ENCODE measurements at places on chromosomes 7 and 10. TPM values are rescaled to one million over a fixed set of nuclear protein-coding genes. Genes with fewer than 3 reads are reported as not detected.
A peak's percentile ranks its signal among the peaks of the same experiment; 100 is the strongest.

GRCh38 chr10:124657806-124658205, 86.4 kb downstream of the FAM53B start:
- no peak overlapping the region for H3K27ac ChIP-seq
- no peaks in the 10 kb centered on the region for H3K27me3 ChIP-seq
- no peak overlapping the region for H3K4me3 ChIP-seq
- no peak for DNase-seq
- H3K36me3 ChIP-seq, result no peaks in the 10 kb centered on the region
- H3K4me1 ChIP-seq, result no peaks in the 10 kb centered on the region

GRCh38 chr10:131086094-131086493, 225.4 kb downstream of the TCERG1L start:
- no peak overlapping the region for H3K27ac ChIP-seq
- DNase-seq, result no peak
- no peak overlapping the region for H3K4me3 ChIP-seq
- H3K4me1 ChIP-seq, result no peaks in the 10 kb centered on the region
- H3K36me3 ChIP-seq, result no peaks in the 10 kb centered on the region

- no peaks in the 10 kb centered on the region for H3K36me3 ChIP-seq
- no peak overlapping the region for H3K4me3 ChIP-seq
- no peaks in the 10 kb centered on the region for H3K27me3 ChIP-seq
- H3K4me1 ChIP-seq, result no peaks in the 10 kb centered on the region
- no peak overlapping the region for H3K27ac ChIP-seq
Observed at GRCh38 chr7:37255327-37255944, 193.2 kb downstream of the ELMO1 start.

The ASAH2 gene
- total RNA-seq, result 2.3 TPM

The DNAJC9 gene
- 12.4 TPM for total RNA-seq

GRCh38 chr7:18356191-18356645, 139.3 kb upstream of the HDAC9 start:
- no peak overlapping the region for H3K4me3 ChIP-seq
- no peaks in the 10 kb centered on the region for H3K36me3 ChIP-seq
- no peak overlapping the region for H3K27ac ChIP-seq
- no peaks in the 10 kb centered on the region for H3K4me1 ChIP-seq
- DNase-seq, result no peak

DNA sequence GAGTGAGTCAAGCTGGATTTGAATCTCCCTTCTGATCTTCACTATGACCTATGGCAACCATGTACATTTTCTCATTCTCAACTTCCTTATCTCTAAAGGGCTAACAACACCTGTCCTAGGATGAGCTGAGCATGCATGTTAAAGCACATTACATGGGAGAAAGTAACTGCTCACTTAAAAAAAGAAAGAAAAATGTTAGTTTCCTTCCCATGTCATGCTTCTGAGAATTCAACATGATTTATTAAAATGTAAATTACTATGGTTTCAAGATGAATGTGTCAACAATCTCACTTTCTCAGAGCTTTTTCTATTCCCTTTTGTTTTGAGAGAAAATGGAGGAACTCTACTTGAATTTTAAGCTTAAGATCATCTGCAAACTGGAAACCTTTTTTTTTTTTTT, 295.3 kb downstream of the SKIDA1 start:
- no peaks in the 10 kb centered on the region for H3K27me3 ChIP-seq
- no peaks in the 10 kb centered on the region for H3K36me3 ChIP-seq
- no peak overlapping the region for H3K4me3 ChIP-seq

The NPFFR1 gene
- total RNA-seq, result 0.03 TPM

- H3K27me3 ChIP-seq, result no peaks in the 10 kb centered on the region
- DNase-seq, result peak; percentile 62
- no peaks in the 10 kb centered on the region for H3K4me1 ChIP-seq
- no peaks in the 10 kb centered on the region for H3K36me3 ChIP-seq
Observed at GRCh38 chr7:1124164-1124563, 35.8 kb downstream of the ZFAND2A start.

The SLC29A4 gene
- total RNA-seq, result 0.88 TPM

The SPAM1 gene
- not detected for total RNA-seq

- no peak overlapping the region for H3K27ac ChIP-seq
- no peak overlapping the region for H3K4me3 ChIP-seq
- no peaks in the 10 kb centered on the region for H3K27me3 ChIP-seq
- DNase-seq, result no peak
- H3K4me1 ChIP-seq, result peaks cover 6% of the 10 kb centered on the region
Observed at GRCh38 chr7:107694386-107694785, 33.8 kb downstream of the SLC26A4 start.

- no peak overlapping the region for H3K4me3 ChIP-seq
- no peak for DNase-seq
- no peaks in the 10 kb centered on the region for H3K27me3 ChIP-seq
- H3K27ac ChIP-seq, result no peak overlapping the region
- H3K36me3 ChIP-seq, result no peaks in the 10 kb centered on the region
- no peaks in the 10 kb centered on the region for H3K4me1 ChIP-seq
Observed at GRCh38 chr7:44733708-44734481, 14.8 kb upstream of the ZMIZ2 start.

The OGDHL gene
- not detected for total RNA-seq

The VKORC1L1 gene
- total RNA-seq, result 21.6 TPM

DNA sequence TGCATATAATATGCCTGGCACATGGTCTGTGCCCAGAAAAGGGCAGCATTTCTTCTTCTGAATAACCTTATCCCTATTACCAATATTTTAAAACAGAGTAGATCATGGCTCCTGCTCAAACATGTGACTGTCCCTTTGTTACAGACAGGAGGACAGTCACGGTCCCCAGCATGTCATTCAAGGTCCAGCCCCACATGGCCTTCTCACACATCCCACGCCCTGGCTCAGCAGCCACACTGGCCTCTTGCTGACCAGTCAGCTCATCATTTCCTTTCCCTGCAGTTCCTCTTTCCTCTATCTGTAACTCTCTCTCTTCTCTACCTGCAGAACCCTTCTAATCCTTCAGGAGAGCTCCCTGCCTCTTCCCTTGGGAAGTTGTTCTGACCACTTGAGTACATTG, 167.8 kb downstream of the CHN2 start:
- H3K4me1 ChIP-seq, result no peaks in the 10 kb centered on the region
- H3K27me3 ChIP-seq, result no peaks in the 10 kb centered on the region
- no peak for DNase-seq
- H3K36me3 ChIP-seq, result no peaks in the 10 kb centered on the region

DNA sequence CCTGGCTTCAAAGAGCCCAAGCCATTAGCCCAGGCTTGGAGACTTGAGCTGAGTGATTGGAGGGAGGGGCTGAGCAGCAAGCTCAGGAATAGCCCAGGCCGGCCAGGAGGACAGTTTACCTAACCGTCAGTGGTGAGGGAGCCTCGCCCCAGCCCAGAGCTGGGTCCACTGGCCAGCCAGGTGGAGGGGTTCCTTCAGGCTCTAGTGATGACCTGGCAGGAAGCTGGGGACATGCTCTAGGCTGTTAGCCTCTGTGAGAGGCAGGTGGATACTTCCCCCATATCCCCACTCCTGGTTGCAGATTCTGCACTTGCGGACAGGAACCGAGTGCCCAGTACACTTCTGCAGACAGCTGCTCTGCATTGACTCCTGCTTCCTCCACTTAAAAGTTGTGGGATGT, 61.2 kb upstream of the ANTXRL start:
- DNase-seq, result no peak
- no peaks in the 10 kb centered on the region for H3K4me1 ChIP-seq
- no peak overlapping the region for H3K4me3 ChIP-seq
- H3K27ac ChIP-seq, result no peak overlapping the region
- no peaks in the 10 kb centered on the region for H3K27me3 ChIP-seq

GRCh38 chr7:96720843-96721242, 11.2 kb upstream of the SEM1 start:
- no peak for DNase-seq
- H3K27me3 ChIP-seq, result no peaks in the 10 kb centered on the region
- no peaks in the 10 kb centered on the region for H3K36me3 ChIP-seq
- H3K4me1 ChIP-seq, result no peaks in the 10 kb centered on the region
- H3K27ac ChIP-seq, result no peak overlapping the region

The VSIR gene
- total RNA-seq, result 91.8 TPM

GRCh38 chr10:36023939-36024338, 381.8 kb upstream of the FZD8 start:
- peaks cover 1% of the 10 kb centered on the region for H3K4me1 ChIP-seq
- H3K4me3 ChIP-seq, result no peak overlapping the region
- no peaks in the 10 kb centered on the region for H3K27me3 ChIP-seq
- no peak overlapping the region for H3K27ac ChIP-seq
- peak; percentile 64 for DNase-seq

DNA sequence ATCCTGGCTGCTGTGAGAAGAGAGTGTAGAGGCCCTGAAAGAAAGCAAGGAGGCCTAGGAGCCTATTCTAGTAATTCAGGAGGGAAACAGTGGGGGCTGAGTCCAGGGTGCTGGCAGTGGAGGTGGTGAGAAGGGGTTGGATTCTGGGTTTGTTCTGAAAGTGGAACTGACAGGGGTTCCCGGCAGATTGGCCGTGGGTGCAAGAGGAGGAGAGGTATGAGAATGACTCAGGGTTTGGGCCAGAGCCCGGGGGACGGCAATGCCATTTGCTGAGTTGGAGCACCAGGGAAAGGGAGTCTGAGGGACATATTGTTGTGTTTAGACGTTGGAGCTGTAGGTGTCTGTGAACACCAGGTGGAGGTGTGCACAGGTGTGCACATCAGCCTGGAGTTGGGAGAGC, 38.5 kb downstream of the NPTX2 start:
- no peak overlapping the region for H3K27ac ChIP-seq
- H3K4me3 ChIP-seq, result no peak overlapping the region
